ENCODE measurements at places on chromosomes 7 and 10.

DNA sequence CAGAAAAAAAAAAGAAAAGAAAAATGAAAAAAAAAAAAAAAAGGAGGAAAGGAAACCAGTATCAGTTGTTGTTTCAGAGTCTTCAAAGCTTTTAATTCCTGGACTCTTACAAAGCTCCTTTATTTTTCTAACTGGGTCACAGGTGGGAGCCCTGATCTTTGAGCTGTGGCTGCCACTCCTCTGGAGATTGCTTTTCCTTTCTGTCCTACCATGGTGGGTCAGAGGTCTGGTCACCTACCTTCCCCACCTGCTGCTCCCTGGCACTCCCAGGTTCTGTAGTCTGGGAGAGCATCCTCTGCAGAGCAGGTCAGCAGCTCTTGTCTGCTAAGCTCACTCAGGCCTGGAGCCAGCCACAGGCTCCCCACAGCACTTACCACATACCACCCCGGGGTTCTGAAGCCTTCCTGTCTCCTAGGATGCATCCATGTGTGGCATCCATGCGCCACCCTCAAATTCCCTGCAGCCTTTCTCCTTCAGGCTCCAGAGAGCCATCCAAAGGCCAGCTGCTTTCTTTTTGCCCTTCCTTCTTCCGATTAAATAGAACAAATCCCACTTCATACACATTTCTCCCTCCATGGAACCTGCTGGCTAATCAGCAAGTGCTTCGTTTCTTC, 73.2 kb upstream of the TPK1 start:
- no peak for DNase-seq

DNA sequence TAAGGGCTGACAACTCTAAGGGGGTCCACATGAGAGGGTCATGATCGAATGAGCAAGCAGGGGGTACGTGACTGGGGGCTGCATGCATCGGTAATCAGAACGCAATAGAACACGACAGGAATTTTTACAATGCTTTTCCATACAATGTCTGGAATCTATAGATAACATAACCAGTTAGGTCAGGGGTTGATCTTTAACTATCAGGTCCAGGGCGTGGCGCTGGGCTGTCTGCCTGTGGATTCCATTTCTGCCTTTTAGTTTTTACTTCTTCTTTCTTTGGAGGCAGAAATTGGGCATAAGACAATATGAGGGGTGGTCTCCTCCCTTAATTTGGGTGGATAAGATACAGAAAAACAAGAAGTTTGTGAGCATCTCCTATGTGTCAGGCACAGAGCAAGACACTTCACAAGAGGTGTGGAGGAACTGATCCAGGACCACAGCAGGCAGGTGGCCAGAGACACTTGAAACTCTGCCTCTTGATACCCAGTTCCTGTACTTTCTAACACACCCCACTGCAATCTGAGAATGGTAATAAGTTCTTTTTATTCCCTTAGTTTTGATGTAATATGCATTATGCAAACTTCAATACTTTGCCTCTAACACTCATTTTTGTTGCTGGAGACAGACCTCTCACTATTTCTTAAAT, 18.0 kb upstream of the MRLN start:
- no peak for DNase-seq

DNA sequence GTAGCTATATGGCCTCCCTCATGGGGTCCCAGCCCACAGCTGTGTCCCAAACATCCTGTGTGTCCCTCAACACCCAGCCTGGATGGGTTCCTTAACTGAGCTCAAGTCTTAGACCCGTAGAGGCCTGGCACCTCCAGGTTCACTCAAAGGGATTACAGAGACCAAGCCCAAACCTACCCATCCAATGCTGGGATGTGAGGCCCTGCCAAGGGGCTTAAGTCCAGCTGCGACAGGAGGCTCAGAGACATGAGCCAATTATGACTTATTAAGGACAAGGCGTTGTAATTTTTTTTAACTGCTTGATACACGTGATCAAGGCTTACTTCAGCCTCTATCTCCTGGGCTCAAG, 105.6 kb upstream of the RET start:
- no peak for DNase-seq

GRCh38 chr10:90967865-90968264, 47.0 kb upstream of the ANKRD1 start:
- DNase-seq, result no peak

DNA sequence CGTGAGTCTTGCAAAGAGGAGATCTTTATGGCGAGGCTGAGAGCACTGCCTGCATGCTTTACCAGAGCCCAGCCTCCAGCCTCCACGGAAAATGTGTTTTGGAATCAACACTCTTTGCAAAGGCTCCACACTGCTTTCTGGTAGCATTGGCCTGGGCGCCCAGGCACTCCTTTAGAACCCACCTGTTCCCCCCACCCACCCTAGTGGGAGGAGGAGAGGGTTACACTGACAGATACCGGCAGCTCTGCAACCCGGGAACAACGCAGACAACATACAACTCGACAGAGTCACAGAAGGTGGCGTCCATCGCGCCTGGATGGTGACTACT, 5.5 kb upstream of the MNX1 start:
- no peak for DNase-seq

DNA sequence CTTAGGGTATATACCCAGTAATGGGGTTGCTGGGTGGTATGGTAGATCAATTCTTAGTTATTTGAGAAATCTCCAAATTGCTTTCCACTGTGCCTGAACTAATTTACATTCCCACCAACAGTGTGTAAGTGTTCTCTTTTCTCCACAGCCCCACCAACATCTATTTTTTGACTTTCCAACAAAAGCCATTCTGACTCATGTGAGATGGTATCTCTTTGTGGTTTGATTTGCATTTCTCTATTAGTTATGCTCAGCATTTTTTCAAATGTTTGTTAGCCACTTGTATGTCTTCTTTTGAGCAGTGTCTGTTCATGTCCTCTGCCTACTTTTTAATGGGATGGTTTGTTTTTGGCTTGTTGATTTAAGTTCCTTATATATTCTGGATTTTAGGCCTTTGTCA, 66.4 kb downstream of the MGAM2 start:
- no peak for DNase-seq

DNA sequence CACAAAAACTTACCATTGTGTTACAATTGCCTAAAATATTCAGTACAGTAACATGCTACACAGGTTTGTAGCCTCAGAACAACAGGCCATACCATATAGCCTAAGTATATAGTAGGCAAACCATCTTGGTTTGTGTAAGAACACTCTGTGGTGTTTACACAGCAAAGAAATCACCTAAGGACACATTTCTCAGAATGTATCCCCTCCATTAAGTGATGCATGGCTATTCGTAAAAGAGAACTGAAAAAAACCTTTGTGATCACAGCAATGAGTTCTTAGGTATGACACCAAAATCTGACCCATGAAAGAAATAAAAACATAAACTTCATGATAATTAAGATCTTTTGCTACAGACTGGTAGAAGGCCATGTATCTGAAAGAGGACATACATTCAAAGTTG, 121.5 kb downstream of the JMJD1C start:
- no peak for DNase-seq

DNA sequence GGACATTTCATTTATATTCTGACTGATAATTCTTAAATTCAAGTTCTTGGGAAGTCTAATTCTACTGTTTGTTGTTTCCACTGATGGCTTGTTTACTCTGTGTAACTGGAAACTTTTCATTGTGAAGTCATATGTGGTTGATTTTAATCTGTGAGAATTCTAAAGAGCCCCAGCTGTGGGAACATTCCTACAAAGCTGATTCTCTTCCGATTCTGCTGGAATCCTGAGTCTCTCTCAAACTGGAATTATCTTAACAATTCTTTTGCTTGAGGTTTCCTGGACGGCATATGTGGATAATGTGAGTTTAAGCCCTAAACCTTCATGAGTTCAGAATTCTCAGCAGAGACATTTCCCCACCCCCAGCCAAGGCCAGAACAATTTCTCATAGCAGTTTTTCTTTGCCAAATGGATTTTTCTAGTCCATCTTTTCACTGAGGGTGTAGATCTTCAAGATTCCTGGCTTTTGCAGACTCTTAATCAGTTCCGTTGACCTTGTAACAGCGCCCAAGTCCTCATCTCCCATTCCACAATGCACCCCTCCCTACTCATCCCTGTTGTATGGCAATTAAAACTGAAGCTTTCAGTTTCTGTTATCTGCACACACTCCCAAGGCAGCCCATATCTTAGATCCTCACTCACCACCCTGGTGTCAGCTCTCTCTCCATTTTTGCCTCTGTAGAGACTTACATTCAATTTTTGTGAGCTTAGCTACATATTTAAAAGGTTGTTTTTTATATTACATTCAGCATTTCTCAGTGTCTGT, 37.6 kb downstream of the GRM8 start:
- DNase-seq, result no peak

- DNase-seq, result no peak
Observed at GRCh38 chr7:38844952-38845563, 63.9 kb downstream of the VPS41 start.

DNA sequence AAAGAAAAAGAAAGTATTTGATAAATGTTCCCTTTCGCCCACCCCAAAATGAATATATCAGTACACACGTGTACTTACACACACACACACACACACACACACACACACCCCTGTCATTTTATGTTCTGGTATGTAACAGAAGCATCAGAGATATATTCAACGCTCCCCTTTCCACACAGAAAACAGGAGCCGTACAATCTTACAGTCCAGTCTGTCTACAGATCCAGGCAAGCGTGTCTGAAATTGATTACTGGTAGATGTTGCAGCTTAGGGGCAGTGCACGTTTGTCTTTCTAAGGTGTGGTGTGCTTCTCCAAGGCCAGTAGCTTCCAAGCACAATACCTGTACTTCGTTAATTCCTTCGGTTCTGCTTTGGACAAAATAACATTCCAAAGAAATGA, 143.7 kb upstream of the RNF32 start:
- DNase-seq, result no peak

- no peak for DNase-seq
Observed at GRCh38 chr7:6608081-6608480, 7.3 kb upstream of the ZNF853 start.

GRCh38 chr7:125814100-125814499, 884.5 kb upstream of the POT1 start:
- DNase-seq, result no peak

DNA sequence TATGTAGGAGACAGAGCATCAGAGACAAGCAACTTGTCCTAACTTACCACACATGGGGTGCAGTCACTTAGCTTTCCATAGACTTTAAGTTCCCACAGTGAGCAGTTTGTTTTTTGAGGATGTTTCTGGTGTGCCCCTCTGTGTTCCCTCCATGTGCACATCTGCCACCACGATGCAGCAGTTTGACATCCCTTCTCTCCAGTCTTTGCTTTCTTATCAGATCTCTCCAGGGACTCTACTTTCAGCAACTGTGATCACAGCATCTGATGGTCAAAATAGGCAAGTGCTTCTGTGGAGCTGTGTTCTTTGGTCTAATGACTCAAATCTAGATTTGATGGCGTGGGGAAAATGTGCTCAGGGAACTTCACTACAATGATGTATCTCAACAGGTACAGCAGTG, 96.5 kb upstream of the NAMPT start:
- no peak for DNase-seq

DNA sequence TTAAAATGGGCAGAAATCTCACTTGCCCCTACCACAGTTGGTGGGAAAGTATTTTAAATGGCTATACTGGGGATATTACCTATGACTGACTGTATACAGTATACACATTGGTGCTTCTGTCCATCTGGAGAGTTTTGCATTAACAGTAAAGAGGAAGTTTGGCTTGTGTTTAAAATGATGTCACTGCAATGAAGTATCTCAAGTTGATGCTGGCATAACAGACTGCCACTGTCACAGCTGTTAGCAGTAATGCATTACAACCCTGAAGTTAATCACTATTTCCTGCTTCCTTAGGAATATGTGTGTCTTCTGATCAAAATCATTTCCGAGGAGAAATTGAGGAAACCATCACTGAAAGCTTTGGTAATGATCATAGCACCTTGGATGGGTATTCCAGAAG, 1.9 kb downstream of the DKK1 start:
- DNase-seq, result no peak

GRCh38 chr7:93196336-93196735, 29.9 kb downstream of the HEPACAM2 start:
- DNase-seq, result peak; percentile 56
